ENCODE measurements at places on chromosomes 11 and 22. TPM values are rescaled to one million over a fixed set of nuclear protein-coding genes. Genes with fewer than 3 reads are reported as not detected.

DNA sequence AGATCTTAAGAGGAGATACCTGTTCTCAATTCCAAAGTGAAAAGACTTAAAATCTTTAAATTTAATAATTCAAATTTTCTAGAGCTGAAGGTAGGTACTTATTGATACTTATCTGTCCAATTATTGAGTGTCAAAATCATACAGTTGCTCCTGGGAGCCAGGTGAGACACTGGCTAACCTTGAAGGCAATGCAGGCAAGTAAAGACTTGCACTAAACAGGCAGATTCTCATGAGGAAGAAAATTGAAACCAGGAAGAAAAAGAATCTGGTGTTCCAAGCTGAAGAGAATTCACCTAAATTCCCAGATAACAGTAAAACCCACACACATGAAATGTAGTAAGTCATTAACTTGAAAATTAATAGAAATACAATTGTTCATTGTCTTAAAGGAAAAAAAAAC lies 30.3 kb downstream of the VSIG10L2 start:
- DNase-seq: no peak

DNA sequence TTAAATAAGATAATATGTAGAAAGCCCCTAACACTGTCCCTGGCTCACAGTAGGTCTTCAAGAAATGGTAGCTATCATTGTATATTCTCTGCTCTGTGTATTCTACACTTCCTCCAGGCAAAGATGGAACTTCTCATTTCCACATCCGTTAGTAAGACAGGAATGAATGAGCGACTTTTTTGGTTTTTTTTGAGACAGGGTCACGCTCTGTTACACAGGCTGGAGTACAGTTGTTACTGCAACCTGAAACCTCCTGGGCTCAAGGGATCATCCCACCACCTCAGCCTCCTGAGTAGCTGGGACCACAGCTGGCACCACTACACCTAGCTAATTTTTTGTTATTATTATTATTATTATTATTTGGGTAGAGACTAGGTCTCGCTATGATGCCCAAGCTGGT lies 2.3 kb upstream of the CLPB start:
- no peak for DNase-seq

DNA sequence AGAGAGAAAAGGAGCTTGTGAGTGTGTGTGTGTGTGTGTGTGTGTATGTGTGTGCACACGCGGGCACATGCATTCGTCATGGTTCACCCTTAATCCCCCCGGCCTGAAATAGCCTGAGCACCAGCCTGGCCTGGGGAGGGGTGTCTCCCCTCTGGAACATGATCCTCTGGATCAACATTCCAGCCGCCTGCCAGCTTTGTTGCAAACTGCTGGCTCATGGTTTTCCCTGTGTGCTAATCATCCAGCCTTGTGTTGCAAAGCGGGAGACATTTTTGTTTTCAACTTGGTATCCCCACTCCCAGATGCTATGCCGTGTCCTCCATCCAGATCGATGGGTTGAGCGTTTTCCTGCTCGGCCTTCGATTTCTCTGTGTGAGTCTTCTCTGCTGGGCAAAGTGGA lies 94.3 kb downstream of the FEZ1 start:
- DNase-seq: peak; percentile 93

GRCh38 chr11:64038500-64038899 lies 2.8 kb downstream of the FLRT1 start:
- no peak for DNase-seq

- DNase-seq: no peak
These were observed 9.2 kb downstream of the FXYD2 start for GRCh38 chr11:117815262-117815803.

DNA sequence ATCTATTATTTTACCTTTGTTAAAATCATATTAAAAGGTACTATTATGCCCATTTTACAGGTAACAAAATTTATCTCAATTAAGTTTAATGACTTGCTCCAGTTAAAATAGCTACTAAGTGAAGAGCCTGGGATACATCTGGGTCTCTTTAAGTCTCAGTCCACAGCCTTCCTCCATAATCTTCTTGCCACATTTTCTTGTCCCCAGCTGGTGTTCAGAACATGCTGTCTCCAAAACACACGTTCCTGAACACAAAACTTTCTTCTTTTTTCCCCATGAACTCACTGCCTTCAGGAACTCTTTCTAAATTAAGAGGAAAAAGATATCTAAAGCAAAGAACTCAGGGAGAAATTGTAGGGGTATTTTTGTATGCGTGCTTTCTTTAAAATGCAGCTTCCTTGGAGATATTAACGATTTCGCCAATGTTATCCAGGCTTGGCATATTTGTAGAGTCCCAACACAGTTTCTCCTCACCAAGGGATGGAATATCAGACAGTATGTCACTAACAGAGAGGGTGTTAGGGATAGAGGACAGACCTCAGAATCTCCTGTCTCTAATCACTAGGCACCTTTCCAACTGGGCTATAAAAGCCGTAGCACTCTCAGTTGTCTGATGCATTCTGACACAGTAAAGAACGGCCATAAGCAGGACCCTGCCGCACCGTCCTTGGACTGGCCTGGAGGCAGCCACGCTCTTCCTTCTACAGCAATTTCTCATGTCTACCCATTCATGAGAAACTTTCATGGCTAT lies 232.8 kb upstream of the BLID start:
- DNase-seq: no peak

DNA sequence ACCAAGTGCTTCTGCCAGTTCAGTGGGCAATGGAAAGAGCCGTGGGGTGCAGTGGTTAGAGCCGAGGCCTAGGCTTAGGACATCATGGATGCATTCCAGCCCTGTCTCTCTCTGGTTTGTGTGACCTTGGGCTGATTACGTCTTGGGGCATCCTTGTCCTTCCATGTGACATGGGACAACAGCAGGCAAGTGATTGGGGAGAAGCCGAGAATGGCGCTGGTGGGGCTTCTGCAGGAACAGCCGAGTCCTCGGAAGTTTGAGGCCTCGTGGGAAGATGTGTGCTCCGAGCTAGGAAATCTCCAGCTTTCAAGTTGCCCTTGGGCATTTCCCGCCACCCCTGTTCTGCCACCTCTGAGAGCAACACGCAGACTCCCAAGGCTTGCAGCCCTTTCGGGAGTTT lies 16.6 kb downstream of the TSPAN18 start:
- no peak for DNase-seq

GRCh38 chr11:31827455-31828206 lies 16.5 kb upstream of the PAX6 start:
- DNase-seq: no peak

Gene OR8A1
- not detected for total RNA-seq

Gene OR4X1
- total RNA-seq: not detected
